ENCODE measurements at places on chromosomes 1 and 21.
A peak's percentile ranks its signal among the peaks of the same experiment; 100 is the strongest.

- DNase-seq = no peak
These were observed 3.8 kb downstream of the IFI44L start for GRCh38 chr1:78624035-78624434.

DNA sequence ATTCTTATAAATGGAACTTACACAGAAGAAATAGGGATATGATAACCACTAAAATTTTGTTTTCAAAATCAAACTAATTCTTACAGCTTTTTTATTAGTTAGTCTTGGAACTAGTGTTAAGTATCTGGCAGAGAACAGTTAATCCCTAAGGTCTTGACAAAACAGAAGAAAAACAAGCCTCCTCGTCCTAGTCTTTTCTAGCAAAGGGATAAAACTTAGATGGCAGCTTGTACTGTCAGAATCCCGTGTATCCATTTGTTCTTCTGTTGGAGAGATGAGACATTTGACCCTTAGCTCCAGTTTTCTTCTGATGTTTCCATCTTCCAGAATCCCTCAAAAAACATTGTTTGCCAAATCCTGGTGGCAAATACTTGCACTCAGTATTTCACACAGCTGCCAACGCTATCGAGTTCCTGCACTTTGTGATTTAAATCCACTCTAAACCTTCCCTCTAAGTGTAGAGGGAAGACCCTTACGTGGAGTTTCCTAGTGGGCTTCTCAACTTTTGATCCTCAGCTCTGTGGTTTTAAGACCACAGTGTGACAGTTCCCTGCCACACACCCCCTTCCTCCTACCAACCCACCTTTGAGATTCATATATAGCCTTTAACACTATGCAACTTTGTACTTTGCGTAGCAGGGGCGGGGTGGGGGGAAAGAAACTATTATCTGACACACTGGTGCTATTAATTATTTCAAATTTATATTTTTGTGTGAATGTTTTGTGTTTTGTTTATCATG lies 42.3 kb upstream of the LAMC2 start:
- DNase-seq = no peak

DNA sequence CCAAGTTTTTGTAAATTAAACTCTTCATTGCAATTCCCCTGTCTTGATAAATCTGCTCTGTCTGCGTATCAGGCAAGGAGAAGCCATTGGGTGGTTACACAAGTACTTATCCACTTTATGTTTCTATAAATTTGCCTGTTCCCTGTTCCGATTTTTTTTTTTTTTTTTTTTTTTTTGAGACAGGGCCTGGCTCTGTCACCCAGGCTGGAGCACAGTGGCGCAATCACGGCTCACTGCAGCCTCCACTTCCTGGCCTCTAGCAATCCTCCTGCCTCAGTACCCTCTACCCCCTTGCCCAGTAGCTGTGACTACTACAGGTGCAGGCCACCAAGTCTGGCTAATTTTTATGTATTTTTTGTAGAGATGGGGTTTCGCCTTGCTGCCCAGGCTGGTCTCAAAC lies 11.1 kb upstream of the CSRP1 start:
- DNase-seq = no peak

GRCh38 chr1:92784021-92784638 lies 778 bp downstream of the EVI5 start:
- no peak for DNase-seq

DNA sequence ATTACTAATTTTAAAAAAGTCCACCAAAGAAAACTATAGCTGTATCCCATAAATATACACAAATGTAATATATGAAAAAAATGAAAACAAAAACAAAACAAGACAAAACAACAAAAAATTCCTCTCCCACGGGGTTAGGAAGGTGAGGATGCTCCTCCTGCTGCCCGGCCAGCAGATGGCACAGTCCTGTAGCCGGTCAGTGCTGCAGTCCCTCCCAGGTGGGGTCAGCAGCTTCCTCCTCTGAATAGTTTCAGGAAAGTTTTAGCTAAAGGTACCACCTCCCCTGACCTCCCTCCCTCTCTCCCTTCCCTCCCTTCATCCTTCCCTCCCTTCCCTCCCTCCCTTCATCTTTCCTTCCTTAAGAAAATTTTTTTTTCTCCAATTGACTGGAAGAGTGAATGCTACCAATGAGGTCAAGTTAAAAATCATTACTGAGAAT lies 67.8 kb upstream of the BCL10 start:
- DNase-seq = no peak

DNA sequence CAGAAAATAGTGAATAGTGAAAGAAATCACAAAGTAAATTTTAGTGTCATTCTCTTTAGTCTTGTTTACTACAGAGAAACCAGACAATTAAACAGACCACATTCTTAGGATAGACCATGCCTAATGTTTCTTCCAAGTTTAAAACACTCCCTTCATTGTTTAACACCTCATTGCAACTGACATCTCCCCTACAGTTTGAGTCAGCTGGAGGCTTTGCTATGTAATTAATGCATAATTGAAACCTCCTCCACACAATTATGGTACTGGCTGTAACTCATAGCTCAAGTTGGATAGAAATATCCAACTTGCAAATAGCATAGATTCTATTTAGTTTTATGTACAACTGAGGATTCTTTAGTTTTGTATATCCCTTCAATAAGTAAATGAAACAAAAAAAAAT lies 35.2 kb upstream of the B3GALT2 start:
- DNase-seq = no peak

DNA sequence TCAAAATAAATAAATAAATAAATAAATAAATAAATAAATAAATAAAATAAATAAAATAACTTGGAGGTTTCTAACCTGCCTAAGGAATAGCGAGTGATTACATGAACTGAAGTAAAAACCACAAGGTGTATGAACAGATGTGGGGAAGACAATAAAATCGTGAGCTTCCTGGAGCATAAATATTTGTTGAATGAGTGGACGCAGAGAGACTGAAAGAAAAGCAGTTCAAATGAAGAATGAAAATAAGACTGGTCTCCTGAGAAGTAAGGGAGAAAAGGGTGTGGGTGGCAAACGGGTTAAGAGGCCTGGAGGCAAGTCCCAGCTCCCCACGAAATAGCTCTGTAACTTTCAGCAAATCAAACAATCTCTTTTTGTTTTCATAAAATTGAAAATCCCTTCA lies 33.6 kb downstream of the CHML start:
- no peak for DNase-seq

- peak; percentile 38 for DNase-seq
These were observed 520 bp downstream of the ZBTB17 start for GRCh38 chr1:15975358-15975804.

DNA sequence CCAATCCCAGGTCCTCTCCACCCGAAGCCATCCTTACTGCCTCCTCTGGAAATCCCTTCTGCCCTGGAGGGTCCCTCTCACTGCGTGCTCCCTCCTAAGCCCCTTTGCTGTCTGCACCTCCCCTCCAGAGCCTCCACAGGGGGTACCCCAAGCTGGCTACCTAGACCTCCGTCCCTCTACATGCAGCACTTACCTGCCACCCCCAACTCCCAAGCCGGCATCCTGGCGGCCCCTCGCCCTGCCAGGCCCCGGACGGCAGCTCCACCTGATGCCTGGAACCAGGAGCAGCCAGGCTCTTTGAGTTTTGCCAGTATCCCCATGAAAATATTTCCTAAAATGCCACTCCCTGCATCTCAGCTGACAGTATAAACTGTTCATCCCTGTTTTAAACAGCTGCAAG lies 4.1 kb downstream of the PRDM15 start:
- DNase-seq = no peak

GRCh38 chr1:115701090-115701489 lies 59.3 kb downstream of the VANGL1 start:
- no peak for DNase-seq

- no peak for DNase-seq
These were observed 16.2 kb downstream of the AZIN2 start for GRCh38 chr1:33097137-33097611.

- DNase-seq = no peak
These were observed 49.9 kb downstream of the WNT2B start for GRCh38 chr1:112558634-112559033.

DNA sequence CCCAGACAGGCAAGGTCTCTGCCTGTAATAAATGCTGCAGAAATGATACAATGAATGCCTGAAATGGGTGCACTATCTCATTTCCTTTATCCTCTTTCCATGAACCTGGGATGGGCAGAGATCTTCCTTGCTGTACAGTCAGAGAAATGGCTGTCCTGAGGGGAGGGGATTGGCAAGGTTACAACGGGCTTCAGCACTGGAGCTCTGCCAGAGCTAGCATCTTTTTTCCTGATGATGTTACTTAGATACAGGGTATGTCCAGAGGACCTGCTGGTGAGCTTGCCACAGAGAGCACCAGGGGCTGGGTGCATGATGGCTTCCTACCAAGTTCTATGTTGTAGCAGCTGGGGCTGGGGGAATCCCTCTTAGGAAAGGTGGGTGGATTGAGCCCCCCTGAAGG lies 115.1 kb downstream of the PLXNA2 start:
- no peak for DNase-seq

DNA sequence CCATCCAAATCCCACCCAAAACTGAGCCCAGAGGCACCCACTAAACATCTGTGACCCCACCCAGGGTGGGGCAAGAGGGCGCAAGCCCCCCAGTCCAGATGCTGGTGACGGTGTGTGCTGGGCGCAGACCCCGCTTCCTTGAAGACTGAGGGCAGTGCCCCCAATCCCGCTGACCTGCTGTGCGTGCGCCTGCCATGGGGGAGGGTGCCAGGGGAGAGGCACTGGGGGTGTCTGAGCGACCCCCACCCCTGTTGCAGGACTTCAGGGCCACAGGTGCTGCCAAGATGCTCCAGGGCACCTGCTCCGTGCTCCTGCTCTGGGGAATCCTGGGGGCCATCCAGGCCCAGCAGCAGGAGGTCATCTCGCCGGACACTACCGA lies 13.3 kb downstream of the COL6A2 start:
- no peak for DNase-seq

GRCh38 chr1:226100436-226101391 lies 38.2 kb downstream of the H3-3A start:
- DNase-seq = peak; percentile 14

GRCh38 chr1:208387908-208388811 lies 144.0 kb upstream of the PLXNA2 start:
- DNase-seq = peak; percentile 28

DNA sequence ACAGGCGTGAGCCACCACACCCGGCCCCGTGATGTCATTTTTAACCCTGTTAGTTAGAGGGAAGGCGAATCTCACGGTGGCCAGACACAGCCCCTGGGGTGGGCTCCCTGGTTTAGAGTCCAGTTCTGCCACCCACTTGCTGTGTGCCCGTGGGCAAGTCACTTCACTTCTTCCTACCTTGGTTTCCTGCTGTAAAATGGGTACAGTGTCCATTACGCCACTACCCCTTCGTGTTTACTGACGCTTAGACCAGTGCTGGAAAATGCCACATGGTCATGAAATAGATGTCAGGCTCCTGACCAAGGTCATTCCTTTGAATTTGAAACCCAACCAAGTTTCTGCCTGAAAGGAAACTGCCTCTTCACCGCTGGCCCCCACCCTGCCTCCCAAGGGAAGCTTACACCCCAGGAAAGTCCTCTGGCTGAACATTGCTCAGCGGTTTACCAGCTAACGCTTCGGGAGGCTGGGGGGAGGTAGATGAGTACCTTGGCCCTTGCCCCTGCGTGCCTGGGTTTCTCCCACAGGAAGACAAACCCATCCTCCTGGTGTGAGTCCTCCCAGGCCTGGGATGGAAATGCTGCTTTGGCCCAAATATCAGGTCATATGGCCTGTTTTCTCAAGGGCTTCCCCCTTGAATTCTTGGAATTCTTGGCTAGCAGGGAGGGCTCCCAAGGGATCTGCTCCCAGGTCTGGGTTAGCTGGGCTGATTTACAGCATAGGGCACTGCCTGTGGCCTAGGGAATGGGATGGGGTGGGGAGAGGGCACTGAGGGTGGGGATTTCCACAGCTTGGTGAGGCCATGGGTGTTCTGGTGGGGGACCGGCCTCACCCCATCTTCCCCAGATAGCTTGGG lies 7.6 kb upstream of the AADACL4 start:
- no peak for DNase-seq

GRCh38 chr1:70486676-70487458 lies 75.8 kb downstream of the CTH start:
- DNase-seq = no peak

DNA sequence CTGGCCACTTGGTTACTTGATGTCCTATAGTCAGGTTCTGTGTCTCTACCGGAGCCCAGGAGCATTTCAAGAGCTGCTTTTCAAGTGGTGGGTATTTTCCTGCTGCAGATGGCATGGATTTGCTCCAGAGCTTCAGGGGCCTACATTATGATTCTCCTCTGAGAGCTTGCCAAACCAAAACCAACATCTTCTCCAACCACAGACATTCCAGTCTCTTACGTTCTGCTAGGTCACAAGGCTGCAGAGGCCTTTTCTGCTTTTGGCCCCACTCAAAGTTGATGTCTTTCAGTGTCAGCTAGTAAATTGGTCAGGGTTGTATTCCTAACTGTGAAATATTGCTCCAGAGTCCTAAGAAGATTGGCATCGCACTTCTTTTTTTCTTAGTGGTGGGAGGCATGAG lies 14.7 kb upstream of the AQP10 start:
- DNase-seq = no peak

GRCh38 chr1:196462086-196462485 lies 146.2 kb downstream of the KCNT2 start:
- DNase-seq = no peak

GRCh38 chr1:29083317-29084195 lies 40.1 kb downstream of the TMEM200B start:
- no peak for DNase-seq

- DNase-seq = peak; percentile 68
These were observed 5.7 kb downstream of the GJB3 start for GRCh38 chr1:34786521-34787325.

- no peak for DNase-seq
These were observed 2.5 kb downstream of the CDC42BPA start for GRCh38 chr1:227315629-227316346.

GRCh38 chr1:17887661-17888371 lies 132.7 kb downstream of the ACTL8 start:
- DNase-seq = peak; percentile 81

- no peak for DNase-seq
These were observed 51.7 kb upstream of the DUSP10 start for GRCh38 chr1:221793439-221794078.

GRCh38 chr1:185874246-185874645 lies 140.1 kb downstream of the HMCN1 start:
- no peak for DNase-seq

- no peak for DNase-seq
These were observed 34.8 kb upstream of the CACYBP start for GRCh38 chr1:174964972-174965361.

GRCh38 chr1:25619101-25619890 lies 2.7 kb downstream of the MAN1C1 start:
- DNase-seq = peak; percentile 71

GRCh38 chr21:23524685-23525084 lies 2082.6 kb downstream of the MRPL39 start:
- no peak for DNase-seq

- no peak for DNase-seq
These were observed 653 bp downstream of the CASP9 start for GRCh38 chr1:15523104-15524020.

DNA sequence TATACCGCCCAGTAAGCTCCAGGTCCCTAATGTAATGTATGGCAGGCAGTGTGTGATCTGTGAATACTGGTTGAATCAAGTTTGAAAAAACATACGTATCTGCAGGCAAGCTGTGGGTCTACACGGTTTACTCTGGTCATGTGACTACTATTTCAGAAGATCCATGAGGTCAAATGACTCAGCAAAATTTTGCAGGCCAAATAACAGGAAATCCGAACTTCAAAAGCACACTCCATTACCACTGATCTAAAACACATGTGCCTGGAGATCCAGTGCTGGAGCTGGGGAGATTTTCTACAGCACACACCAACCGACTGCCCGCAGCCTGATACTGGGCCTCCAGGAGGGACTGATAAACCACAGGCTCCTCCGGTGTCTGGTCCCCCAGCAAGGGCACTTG lies 64.5 kb upstream of the SLC44A3 start:
- no peak for DNase-seq

GRCh38 chr1:96927125-96927524 lies 205.5 kb downstream of the PTBP2 start:
- DNase-seq = no peak
